Naive B cell (primary cell): ENCODE measurements at places on chromosomes 11 and 22.

DNA sequence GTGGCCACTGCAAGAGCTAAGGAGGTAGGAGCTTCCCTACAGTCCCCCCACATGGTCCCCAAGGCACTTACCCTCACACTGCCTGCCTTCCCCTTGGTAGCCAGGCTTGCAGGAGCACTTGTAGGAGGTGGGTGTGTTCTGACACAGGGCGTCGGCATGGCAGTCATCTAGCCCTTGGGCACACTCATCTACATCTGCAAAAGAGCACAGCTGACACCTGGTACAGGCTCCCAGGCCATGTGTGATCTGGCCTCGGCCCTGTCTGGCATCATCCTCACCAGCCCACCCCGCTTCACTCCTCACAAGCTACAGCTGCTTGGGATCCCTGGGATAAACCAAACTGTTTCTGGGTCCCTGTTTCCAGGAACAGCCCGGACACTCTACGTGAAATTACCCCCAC is 1.8 kb downstream of the SCUBE2 start:
- DNase-seq = no peak

DNA sequence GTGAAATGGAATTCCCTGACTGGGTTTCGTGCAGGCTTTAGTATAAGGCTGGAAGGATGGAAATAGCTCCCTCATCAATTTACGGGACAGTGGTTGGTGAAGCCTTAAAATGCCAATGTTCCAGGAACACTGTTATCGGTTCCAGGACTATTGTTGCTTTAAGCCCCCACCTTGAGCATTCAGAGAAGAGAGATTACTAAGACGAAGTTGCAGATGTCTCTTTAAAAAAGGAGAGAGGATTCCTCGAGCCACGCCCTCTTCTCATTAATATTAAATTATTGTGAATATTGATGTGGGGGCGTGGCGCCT is 195 bp upstream of the CREB3L1 start:
- DNase-seq = no peak

- peak; percentile 83 for DNase-seq
Observed at GRCh38 chr11:57644748-57645688, 4.7 kb downstream of the YPEL4 start.

DNA sequence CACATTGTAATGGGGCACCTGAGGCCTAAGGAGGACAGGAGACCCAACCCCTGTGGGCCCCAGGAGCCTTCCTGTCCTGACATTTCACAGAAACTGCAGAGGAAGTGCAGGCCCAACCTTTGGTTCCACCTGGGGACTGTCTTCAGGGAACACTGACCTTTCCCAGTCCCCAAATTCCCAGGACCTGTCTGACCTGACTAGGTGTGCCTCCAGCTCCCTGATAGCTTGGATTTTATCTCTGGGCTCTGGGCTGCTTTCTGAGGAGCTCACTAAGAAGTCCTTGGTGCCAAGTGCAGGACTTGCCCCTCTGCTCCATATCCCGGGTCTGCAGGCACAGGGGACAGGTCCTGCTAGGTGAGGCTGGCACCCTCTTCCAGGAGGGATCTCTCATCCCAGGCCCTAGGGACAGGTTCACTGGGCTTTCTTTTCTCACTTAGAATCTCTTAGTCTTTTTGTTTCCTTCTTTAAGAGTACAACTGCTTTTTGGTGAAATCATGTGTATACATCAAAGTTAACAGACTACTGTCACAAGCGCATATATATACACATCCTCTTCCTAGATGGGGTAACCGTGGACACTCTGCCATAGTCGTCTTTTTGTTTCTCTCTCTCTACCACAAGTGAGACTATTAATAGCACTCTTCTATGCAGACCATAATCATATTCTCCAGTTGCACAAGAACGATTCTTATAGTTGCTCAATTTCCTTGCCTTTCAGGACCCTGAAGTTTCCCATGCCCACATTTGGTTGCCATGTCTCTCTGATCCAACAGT is 72.0 kb upstream of the IGLL5 start:
- no peak for DNase-seq

DNA sequence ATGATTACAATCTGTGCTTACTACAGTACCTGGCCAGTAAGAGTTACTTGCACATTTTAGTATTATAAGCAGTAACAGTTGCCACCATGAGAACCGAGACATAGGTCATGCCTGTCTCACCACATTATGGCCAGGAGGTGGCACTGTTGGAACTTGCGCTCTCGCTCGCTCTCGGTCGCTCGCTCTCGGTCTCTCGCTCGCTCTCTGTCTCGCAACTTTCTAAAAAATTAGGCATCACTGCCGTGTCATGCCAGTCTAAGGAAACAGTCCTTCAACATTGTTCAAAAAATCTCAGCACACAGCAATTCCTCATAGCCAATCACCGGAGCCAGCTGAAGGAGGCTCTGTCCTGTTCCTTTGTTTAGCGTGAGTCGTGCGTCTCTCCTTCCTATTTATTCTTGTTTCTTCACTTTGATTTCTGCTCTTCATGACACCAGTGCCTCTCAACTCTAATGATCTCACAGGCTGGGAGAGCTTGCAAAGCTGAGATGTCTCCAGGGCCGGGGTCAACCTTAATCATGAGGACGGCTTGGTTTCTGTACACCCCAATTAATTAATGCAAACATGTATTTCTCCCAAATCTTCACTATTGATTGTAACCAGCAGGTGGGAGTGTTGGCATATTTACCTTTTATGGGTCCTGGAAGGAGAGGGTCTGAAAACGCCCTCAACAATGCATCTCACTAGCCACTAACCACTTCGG is 6.3 kb upstream of the ADAMTS8 start:
- DNase-seq = peak; percentile 56

DNA sequence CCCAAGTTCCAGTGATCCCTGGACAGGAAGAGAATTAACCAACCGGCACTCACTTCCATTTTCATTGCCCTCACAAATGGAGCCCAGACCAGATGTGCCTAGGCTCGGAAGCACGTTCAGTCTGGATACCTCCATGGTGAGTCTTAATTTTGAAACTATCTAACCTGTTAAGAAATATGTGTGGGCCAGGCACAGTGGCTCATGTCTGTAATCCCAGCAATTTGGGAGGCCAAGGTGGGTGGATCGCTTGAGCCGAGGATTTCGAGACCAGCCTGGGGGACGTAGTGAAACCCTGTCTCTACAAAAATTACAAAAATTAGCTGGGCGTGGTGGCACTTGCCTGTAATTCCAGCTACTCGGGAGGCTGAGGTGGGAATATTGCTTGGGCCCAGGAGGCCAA is 31.5 kb downstream of the MCAM start:
- DNase-seq = no peak

- no peak for DNase-seq
Observed at GRCh38 chr11:126198648-126199047, 12.8 kb downstream of the RPUSD4 start.

- no peak for DNase-seq
Observed at GRCh38 chr11:30317030-30317429, 5.9 kb upstream of the ARL14EP start.

GRCh38 chr11:102666331-102666957 is 39.1 kb downstream of the MMP27 start:
- DNase-seq = peak; percentile 20

DNA sequence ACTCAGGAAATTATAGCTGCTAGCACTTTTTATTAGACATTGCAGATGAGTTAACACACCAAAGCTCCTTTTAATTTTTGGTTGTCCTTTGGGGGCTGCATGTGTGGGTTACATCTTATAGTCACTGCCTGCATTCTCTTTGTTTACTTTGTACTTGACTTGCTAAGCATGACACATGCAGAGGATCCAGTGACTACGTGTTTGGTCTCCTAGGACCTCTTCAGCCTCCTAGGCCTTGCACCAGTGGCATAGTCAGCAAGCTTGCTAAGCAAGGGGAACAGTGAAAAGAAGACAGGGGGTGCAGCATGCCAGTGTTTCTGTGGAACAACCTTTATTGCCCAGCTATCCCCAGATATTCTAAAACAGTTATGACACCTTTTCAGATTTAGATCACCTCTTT is 108.2 kb downstream of the PAX6 start:
- DNase-seq = no peak
